H1 (cell line): ENCODE measurements at places on chromosomes 11 and 22.

GRCh38 chr11:102346456-102346747 is 612 bp upstream of the BIRC2 start:
- peak overlapping the region; percentile 73 for H3K4me3 ChIP-seq
- H3K27me3 ChIP-seq, result no peaks in the 10 kb centered on the region
- H3K27ac ChIP-seq, result peak overlapping the region; percentile 75
- 0 out of 2 replicates have a peak, but pooled peaks cover 2% of the 10 kb centered on the region for H3K4me1 ChIP-seq

DNA sequence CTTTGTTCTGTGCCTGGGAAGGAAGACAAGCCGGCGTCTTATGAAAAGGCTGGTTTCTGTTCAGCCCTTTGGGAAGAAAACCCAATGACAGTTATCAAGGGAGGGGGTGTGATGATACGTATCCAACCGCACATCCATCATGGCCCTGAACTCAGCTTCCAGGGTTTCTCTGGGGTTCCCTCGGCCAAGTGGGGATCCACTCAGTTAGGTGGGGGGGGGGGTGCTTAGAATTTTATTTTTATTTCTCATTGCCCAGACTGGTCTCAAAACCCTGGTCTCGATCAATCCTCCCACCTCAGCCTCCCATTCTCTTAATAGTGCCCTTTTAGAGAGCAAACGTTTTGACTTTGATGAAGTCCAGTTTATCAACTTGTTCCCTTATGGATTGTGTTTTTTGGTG is 25.7 kb downstream of the KCNQ1 start:
- H3K36me3 ChIP-seq, result no peaks in the 10 kb centered on the region
- no peak for DNase-seq
- peaks cover 30% of the 10 kb centered on the region for H3K27me3 ChIP-seq
- H3K27ac ChIP-seq, result no peak overlapping the region
- no peaks in the 10 kb centered on the region for H3K4me1 ChIP-seq

DNA sequence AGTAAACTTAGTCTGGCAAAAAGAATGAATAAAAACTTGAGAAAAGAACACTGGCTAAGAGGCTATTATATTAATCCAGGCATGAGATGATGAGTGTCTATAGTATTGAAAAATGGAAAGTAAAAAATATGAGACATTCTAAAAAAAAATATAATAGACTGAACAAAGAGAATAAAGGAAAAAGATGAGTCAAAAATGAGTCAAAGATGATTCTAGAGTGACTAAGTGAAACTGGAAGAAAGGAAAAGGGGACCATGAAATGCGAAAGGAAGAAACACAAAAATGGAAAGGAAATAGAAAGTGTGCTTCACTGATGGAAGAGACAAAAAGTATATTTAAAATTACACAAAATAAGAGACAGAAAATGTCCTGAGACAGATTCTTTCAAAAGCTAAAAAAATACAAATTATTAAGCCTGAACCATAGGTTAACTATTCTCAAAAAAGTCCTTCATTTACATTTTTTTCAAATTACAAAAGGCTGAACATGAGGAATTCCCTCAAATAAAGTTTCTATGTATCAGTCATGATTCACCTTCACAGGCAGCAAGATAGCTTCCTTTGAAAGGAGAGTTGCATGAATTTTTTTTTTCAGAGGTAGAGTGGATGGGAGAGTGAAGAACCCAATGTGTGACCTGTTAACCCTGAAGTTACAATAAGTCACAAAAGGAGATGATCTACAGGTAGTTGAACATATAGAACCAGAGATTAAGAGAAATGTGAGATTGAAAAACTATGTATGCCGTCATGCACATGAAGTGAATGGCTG is 75.2 kb downstream of the EIF3M start:
- no peak overlapping the region for H3K27ac ChIP-seq
- no peaks in the 10 kb centered on the region for H3K27me3 ChIP-seq
- H3K4me1 ChIP-seq, result no peaks in the 10 kb centered on the region

DNA sequence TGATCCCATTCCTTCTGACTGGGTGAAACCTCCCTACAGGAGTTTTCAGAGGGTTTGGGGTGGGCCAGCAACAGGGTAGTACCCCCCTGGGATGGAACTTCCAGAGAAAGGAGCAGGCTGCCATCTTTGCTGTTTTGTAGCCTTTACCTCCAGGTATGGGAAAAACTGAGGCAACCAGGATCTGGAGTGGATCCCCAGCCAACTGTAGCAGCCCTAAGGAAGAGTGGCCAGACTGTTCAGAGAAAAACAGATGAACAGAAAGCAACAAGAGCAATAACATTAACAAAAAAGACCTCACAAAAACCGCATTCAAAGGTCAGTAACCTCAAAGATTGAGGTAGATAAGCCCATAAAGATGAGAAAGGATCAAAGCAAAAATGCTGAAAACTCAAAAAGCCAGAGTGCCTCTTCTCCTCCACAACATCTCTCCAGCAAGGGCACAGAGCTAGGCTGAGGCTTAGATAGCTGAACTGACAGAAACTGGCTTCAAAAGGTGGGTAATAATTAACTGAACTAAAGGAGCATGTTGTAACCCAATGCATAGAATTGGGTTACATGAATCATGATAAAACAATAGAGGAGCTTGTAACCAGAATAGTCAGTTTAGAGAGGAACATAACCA is 1288.6 kb upstream of the CNTN5 start:
- H3K4me1 ChIP-seq, result no peaks in the 10 kb centered on the region
- no peaks in the 10 kb centered on the region for H3K27me3 ChIP-seq
- no peaks in the 10 kb centered on the region for H3K36me3 ChIP-seq
- H3K27ac ChIP-seq, result no peak overlapping the region
- DNase-seq, result no peak

GRCh38 chr22:49091917-49092545 is 735.6 kb downstream of the BRD1 start:
- no peak overlapping the region for H3K27ac ChIP-seq
- H3K36me3 ChIP-seq, result no peaks in the 10 kb centered on the region
